ENCODE measurements at places on chromosomes 7 and 10. TPM values are rescaled to one million over a fixed set of nuclear protein-coding genes. Genes with fewer than 3 reads are reported as not detected.

The C10orf105 gene
- total RNA-seq = not detected

The WDR91 gene
- total RNA-seq = 5.2 TPM

The TFR2 gene
- total RNA-seq = 0.13 TPM

The CCDC172 gene
- total RNA-seq = not detected

The PTPN20 gene
- total RNA-seq = 16.3 TPM

The PNLIPRP3 gene
- not detected for total RNA-seq

The PON2 gene
- 40.3 TPM for total RNA-seq

The RAPGEF5 gene
- total RNA-seq = 22.4 TPM

The ENTPD7 gene
- total RNA-seq = 2.5 TPM

The CFAP58 gene
- 2.7 TPM for total RNA-seq

The MLLT10 gene
- 32.5 TPM for total RNA-seq

The GOLGA7B gene
- 0.54 TPM for total RNA-seq

The IMPDH1 gene
- total RNA-seq = 22.2 TPM

The FBXO24 gene
- total RNA-seq = 0.40 TPM

The MBL2 gene
- not detected for total RNA-seq

The XRCC2 gene
- 0.24 TPM for total RNA-seq

The RAMP3 gene
- 52.5 TPM for total RNA-seq

The PGAM2 gene
- total RNA-seq = 322 TPM

The PTPRN2 gene
- 0.92 TPM for total RNA-seq

The AKR1C4 gene
- not detected for total RNA-seq

The MRPS17 gene
- 13.4 TPM for total RNA-seq

The SLC26A5 gene
- total RNA-seq = not detected

The NEUROG3 gene
- not detected for total RNA-seq

The ADAM12 gene
- total RNA-seq = 1.3 TPM

The STEAP2 gene
- 15.9 TPM for total RNA-seq

The HHEX gene
- total RNA-seq = 4.4 TPM

The GFRA1 gene
- 0.59 TPM for total RNA-seq

The DPYSL4 gene
- 55.4 TPM for total RNA-seq

The TET1 gene
- 1.2 TPM for total RNA-seq

The GDF2 gene
- not detected for total RNA-seq

The NRG3 gene
- 0.57 TPM for total RNA-seq

The GNAT3 gene
- not detected for total RNA-seq

The AIFM2 gene
- 19.4 TPM for total RNA-seq

The KNDC1 gene
- total RNA-seq = 0.05 TPM

The FAM25C gene
- not detected for total RNA-seq

The TMEM196 gene
- total RNA-seq = not detected

The ABCC2 gene
- 0.30 TPM for total RNA-seq

The ANXA8L1 gene
- not detected for total RNA-seq

The PRSS2 gene
- total RNA-seq = not detected

The SPDYE8 gene
- total RNA-seq = not detected

The PRKCQ gene
- total RNA-seq = 0.24 TPM

The CPA2 gene
- not detected for total RNA-seq

The SYT15 gene
- total RNA-seq = 6.7 TPM

The GPR158 gene
- 0.05 TPM for total RNA-seq

The HOXA11 gene
- total RNA-seq = not detected

The NSUN5 gene
- 15.5 TPM for total RNA-seq

The ORAI2 gene
- 6.8 TPM for total RNA-seq

The CRYGN gene
- total RNA-seq = not detected

The CPA1 gene
- not detected for total RNA-seq

The GHRHR gene
- not detected for total RNA-seq

The SUPV3L1 gene
- 30.0 TPM for total RNA-seq

Data from cardiac septum (tissue), 1 donor.